Activated naive CD4-positive, alpha-beta T cell (primary cell): ENCODE measurements at places on chromosomes 4 and X.
A peak's percentile ranks its signal among the peaks of the same experiment; 100 is the strongest.

GRCh38 chr4:85399270-85399669, 75.7 kb upstream of the ARHGAP24 start:
- DNase-seq: no peak

GRCh38 chr4:167221084-167221483, 13.2 kb downstream of the SPOCK3 start:
- DNase-seq: no peak

- no peak for DNase-seq
Observed at GRCh38 chrX:52574416-52575275, 57.8 kb upstream of the XAGE1B start.

GRCh38 chrX:20421697-20422096, 155.0 kb upstream of the RPS6KA3 start:
- no peak for DNase-seq

GRCh38 chrX:119757979-119758730, at the start of gene SOWAHD:
Gene SOWAHD (plus strand): TSS chrX:119758588. CDS start chrX:119758668, 80 bp downstream.
- no peak for DNase-seq

- no peak for DNase-seq
Observed at GRCh38 chr4:186109245-186109644, 4.7 kb downstream of the FAM149A start.

DNA sequence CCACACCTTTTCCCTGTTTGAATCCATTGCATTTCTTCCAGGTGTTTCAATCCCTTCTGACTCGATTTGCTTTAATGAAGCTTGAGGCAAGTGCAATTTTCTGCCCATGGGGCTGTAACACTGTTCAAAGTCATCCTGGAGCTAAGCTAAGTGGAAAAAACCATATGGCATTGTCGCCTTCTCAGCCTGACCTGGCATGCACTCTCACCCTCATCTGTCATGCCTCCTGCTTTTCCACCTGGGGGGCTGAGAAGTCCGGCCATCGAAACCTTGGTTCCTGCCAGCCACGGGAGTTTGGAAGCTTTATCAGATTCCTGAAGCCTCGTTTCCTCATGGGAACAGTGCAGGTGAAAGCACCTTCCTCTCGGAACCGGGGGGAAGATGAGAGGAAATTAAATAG, 38.2 kb downstream of the WFS1 start:
- no peak for DNase-seq

DNA sequence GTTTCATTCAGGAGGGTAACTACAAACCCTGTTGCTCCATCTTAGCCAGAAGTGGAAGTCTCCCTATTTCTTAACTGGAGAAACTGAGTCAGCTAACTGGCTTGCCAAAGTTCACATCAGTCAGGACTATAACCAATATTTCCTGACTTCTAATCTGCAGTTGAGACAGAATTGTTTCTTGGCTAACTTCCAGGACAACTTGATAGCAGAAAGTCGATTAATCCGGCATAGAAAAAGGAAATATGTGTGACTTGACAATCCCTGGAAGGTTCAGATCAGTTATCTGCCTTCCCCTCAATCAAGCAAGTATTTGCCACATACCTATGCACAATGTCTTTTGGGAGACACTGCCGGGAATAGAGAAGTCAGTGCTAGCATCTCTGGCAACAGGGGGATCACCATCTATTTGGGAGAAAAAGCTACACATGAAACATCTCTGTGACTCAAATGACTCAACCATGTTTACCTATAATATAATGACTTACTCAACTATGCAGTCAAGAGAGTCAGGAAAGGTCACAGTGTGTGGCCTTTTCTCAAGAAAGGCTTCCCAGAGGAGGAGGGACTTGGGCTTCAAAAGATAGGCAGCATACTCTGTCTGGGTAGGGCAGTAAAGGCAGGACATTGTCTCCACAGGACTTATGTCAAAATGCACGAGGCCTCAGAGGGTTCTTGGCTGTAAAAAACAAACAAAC, 12.4 kb upstream of the LONRF3 start:
- DNase-seq: no peak

DNA sequence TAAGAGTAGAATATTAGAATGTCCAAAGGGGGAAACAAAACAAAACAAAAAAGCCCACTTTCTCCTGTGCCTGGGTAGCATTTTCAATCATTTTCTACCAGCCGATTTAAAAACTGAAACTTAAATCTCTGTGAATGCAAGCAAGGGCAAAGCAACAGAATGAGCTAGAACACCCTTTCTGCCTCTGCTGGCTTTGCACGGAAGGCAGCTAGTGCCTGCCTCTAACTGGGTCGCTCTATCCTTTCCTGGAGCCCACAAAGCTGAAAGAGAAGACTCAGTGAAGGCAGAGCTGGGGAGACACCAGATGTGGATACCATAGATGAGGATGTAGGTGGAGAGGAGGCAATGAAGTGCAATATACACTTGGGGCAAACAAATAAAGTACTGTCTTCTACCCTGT, 248.9 kb upstream of the TTC29 start:
- no peak for DNase-seq

- peak; percentile 1 for DNase-seq
Observed at GRCh38 chr4:70722199-70722791, 531 bp downstream of the RUFY3 start.

GRCh38 chr4:103887191-103887590, 167.4 kb upstream of the TACR3 start:
- DNase-seq: no peak

GRCh38 chr4:8940792-8941491, 69.3 kb upstream of the HMX1 start:
- no peak for DNase-seq

DNA sequence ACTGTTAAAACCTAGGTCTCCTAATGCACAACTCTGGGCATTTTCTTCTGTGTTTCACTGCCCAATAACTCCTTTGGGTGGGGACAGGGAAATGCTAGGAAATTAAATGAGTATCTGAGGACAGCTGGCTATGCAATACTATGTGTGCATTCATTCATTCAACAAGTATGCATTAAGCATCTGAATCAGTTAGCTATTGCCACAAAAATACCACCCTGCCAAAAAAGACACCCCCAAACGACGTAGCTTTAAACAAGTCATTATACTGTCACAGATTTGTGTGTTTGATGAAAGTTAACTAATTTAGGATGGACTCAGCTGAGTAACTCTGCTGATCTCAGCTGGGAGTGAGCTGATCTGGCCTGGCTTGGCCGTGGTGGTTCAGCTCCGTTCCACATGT, 29.8 kb upstream of the PTCHD1 start:
- DNase-seq: no peak

DNA sequence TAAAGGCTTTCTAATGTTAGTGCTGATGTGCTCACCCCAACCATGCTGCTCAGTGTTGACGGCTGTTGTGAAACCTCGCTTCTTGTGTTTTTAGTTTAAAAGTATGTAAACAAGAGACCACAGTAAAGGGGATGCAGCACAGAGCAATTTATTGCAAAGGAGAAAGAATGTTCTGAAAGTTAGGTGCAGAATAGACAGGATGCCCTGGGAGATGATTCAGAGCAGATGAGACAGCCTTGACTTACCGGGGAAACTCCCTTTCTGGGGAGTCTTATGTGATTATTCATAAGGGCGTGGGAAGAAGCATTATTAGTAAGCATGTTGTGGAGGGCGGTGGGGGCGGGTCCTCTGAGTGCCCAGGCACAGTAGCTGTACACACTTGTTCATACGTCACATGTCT, 47.7 kb downstream of the EVC start:
- DNase-seq: no peak

GRCh38 chr4:41232856-41233255, 18.5 kb upstream of the APBB2 start:
- DNase-seq: no peak

DNA sequence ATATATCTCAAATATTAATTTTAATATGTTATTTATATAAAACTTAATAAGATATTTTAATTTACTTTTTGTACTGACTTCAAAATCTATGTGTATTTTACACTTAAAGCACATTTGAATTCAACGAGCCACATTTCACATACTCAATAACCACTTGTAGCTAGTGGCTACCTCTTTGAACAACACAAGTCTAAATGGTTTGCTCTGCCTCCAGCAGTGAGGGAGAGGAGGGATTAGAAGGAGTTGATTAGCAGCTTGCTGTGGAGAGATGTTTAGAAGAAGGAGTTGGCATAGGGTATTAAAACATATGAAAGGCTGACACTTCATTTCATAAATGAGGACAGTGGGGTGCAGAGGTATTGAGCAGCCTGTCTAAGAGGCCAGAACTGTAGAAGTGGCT, 124.0 kb downstream of the ARHGAP24 start:
- DNase-seq: no peak

DNA sequence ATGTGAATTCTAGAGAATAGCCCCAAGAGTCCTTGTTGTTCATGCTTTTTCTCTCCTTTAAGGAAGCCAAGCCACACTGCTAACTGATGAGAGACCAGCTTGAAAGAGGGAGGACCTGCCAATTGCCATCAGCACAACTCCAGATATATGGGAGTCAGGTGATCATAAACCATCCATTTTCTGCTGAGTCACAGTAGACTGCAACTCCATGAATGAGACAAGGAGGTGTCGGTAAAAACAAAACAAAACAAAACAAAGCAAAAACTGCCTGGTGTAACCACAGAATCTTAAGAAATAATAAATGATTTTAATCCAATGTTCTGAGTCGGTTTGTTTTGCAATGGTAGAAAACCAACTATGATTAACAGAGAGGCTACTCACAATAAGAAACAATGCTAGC, 837.3 kb downstream of the PCDH7 start:
- DNase-seq: no peak

- DNase-seq: no peak
Observed at GRCh38 chr4:109990261-109991257, 77.9 kb downstream of the EGF start.

GRCh38 chr4:99404595-99405287, 30.4 kb downstream of the ADH7 start:
- DNase-seq: no peak

GRCh38 chr4:118905566-118905965, 16.9 kb downstream of the SYNPO2 start:
- DNase-seq: no peak

- DNase-seq: no peak
Observed at GRCh38 chrX:35244796-35245508, 302.4 kb downstream of the FAM47B start.

GRCh38 chr4:70712150-70712549, 9.6 kb upstream of the RUFY3 start:
- DNase-seq: no peak

- no peak for DNase-seq
Observed at GRCh38 chr4:185278716-185279115, 69.3 kb downstream of the SNX25 start.

DNA sequence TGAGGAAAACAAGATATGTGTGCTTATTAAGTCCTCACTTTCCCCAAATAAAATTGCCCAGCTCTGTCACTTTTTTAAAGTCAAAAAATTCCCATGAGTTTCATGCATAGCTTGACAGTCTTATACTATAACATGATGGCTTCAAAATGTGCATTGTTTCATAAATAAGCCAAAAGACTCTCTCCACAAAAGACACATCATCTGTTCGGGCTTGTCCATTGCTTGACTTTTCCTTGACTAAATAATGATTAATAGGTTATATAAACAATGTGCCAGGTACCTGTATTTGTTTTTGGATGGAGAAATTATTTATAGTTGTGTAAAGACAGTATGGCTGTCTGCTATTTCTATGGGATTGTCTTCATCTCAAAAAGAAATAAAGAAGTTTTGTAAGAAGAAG, 329.2 kb upstream of the KLF3 start:
- no peak for DNase-seq

- no peak for DNase-seq
Observed at GRCh38 chrX:56429581-56429980, 133.8 kb upstream of the UBQLN2 start.

GRCh38 chr4:137934911-137935310, 307.2 kb downstream of the SLC7A11 start:
- no peak for DNase-seq

- no peak for DNase-seq
Observed at GRCh38 chr4:69025999-69026387, 70.3 kb upstream of the UGT2B7 start.

DNA sequence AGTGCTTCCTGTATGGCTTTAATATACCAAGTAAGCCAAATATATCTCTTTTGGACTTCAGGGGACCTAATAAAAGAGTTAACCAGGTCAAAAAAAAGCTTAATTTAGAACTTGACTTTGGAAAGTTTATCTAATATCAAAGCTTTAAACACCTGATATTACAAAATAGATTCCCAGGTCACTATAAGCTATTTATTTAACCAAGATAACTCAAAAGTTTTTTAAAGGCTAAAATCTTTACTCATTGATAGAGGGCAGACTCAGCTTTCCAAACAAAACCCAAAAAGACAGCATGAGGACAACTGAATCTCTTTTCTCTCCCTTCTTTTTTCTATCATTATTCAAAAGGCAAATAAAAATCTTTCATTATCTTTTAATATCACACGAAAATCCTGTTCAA, 19.5 kb downstream of the NUDT11 start:
- DNase-seq: no peak

DNA sequence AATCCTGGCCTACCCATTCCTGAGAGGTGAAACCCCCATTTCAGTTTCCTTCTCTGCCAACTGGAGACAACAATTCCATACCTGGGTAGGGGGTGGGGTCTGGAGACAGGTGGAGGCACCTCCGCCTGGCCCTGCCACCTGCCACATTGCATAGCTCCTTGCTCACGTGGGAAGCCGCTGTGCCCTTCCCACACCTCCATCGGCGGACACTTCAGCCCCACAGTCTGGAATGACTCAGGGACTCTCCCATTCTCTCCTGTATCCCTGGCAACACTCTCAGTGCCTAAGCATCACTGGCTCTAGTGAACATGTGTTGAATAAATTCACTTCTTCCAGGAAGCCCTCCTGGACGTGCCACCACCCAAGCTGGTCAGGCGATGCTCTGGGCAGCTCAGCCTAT, 21.7 kb downstream of the PPP2R2C start:
- no peak for DNase-seq

DNA sequence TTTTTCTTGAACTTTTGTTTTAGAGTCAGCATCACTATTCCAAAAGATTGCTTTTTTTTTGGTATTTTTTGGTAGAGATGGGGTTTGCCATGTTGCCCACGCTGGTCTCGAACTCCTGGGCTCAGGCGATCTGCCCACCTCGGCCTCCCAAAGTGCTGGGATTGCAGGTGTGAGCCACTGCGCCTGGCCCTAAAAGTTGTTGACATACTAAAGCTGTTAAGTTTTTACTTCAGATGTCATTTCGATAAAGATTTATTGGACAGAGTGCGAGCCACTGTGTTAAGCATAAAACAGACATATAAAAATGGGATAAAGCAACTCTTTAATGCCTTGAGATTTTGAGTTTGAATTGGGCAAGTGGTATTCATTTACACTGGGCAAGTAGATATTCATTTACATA, 28.3 kb downstream of the USO1 start:
- no peak for DNase-seq

- no peak for DNase-seq
Observed at GRCh38 chr4:171876636-171877035, 63.4 kb downstream of the GALNTL6 start.

GRCh38 chr4:184416913-184417734, 57.2 kb downstream of the IRF2 start:
- no peak for DNase-seq

DNA sequence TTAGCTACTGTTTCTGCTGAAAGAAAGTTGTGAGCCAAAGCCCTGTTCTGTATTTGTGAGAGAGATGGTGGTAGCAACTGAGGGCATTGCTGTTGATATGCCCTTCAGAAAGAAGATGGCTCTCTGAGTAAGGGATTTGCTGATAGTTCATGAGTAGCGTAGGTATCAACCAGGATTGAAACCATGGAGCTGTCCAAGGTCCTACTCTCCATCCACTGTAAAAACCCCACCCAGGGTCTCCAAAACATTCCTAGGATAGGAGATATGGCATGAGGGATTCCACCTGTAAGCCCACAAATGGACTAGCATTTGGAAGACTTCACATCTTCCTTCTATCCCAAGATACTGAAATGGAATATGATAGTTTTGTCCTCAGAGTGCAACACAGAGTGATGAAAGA, 277.1 kb upstream of the PRKX start:
- DNase-seq: no peak

GRCh38 chrX:70973221-70973620, 42.3 kb upstream of the SLC7A3 start:
- DNase-seq: no peak
